ENCODE measurements at places on chromosomes 6 and 20.

DNA sequence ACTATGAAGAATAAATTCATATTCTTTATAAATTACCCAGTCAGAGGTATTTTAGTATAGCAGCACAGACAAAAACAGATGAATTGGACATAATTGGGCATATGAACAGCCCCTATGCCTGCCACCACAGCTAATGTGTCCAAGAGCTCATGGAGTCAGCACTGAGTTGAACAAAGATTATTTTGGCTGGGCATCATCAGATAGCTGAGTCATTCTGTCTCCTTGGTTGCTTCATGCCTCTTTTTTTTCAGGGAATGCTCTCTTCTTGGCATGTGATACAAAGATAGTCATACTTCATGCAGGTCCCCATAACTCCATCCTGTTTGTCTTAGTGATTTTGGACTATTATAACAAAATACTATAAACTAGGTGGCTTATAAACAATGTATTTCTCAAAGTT, 275.6 kb downstream of the TENT5A start:
- DNase-seq: peak; percentile 52

DNA sequence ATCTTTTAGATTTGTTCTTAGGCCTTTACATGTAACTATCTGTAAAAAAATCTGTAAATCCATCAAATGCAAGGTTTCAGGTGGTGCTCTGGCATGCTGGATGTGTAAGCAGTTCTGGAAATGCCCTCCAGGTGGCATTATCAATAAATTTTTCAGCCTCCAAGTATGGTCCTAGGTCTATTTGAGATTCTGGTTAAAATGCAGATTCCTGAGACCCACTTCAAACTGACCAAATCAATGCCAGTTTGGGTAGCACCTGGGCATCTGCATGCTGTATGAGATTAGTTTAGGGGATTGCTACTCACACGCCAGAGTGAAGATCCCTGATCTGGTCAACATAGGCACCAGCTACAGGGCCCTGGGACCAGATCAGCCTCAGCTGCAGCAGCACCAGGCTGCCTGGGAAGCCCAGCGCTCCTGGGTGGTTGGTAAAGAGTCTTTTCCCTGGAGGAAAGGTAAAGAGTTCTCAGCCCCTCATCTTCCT, 507.3 kb upstream of the CITED2 start:
- DNase-seq: peak; percentile 53

DNA sequence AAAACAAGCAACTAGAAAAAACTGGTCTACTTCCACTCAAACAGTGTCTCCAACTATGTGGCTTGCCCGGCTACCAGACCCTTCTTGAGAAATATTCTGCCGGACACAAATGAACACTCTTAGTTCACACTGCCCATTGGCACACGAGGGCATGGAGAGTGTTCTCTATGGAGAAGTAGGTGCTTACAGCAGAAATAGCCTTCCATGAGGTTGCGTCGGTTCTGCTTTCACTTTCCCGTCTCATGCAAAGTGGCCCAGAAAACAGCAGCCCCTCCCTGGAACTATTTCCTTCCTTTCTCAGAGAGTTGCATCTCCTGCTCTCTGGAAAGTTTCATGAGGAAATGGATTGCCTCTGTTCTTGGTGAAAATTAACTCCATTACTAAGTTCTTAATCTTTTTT, 9.5 kb upstream of the HLA-DOA start:
- peak; percentile 47 for DNase-seq

GRCh38 chr6:158188591-158188990, 20.4 kb downstream of the GTF2H5 start:
- DNase-seq: no peak

DNA sequence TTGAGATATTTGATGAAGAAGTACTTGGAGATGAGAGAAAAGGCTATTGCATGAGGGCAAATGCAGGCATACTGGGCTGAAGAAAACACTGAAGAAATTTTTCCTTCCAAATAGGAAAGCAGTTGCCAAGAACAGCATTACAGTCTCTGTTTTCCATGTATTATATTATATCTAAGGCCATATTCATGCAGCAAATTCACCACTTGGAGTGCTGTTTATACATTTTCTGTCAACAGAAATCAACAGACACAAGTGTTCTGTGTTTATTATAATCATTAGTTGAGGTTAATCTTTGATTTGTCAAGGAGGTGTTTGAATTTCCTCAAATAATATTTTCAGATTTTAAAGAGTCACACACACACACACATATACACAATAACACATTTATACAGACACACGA, 268.8 kb upstream of the PLCB4 start:
- DNase-seq: no peak

- peak; percentile 1 for DNase-seq
Observed at GRCh38 chr6:152428126-152428525, 209.0 kb downstream of the SYNE1 start.

DNA sequence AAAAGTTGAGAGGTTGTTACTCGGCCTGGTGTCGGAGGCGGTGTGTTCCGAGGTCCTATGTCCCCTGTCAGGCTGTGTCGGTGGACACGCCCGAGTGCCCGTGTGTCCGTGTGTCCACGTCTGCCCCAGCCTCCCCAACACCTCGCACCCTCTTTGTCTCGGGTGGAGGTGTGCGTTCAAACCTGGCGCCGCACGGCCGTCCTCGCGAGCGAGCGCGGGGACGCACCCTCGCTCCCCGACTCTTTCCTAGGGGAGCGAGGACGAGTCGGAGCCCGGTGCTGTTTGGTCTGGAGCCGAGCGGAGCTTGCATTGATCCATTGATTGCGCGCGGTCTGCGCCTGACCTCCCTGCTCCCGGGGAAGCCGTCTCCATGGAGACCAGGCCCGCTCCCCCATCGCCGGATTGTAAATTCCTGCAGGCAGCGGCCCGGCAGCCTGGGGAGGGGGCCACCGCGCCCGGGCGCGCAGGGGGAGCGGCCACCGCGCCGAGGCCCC, 411 bp upstream of the SCUBE3 start:
- no peak for DNase-seq

DNA sequence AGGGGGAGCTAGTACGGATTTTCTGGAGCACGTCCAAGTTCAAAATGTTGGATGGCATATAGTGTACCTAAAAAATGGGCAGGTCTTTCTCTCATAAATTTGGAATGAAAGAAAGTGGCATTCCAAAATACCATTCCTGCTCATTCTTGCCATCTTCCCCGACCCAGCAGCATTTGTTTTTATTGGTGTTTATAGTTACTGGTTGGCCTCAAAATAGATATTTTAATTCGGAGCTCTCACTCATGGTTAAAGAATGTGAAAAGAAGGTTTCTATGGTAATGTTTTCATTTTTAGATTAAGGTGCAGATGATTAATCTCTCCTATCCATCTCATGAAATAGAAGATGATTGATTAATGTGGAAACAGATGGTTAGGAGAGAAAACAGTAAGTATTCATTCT, 204.5 kb downstream of the HIVEP2 start:
- DNase-seq: no peak

DNA sequence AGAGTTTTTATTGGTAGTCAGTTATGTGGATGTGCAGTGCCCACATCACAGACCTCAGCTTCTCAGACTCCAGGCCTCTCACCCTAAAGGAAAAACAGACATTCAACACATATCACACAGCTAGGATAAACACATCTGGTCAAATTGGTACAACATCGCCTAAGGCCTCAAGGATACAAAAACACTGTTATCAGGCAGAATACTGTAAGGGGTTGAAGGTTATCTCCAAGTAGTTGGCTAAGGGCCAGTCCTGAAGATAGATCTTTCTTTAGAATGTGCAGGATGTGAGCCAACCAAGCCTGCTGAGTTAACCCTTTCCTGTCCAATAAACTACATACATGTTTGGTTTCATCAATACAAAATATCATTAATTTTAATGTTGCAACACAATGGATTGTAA, 308.4 kb upstream of the GJE1 start:
- DNase-seq: no peak

DNA sequence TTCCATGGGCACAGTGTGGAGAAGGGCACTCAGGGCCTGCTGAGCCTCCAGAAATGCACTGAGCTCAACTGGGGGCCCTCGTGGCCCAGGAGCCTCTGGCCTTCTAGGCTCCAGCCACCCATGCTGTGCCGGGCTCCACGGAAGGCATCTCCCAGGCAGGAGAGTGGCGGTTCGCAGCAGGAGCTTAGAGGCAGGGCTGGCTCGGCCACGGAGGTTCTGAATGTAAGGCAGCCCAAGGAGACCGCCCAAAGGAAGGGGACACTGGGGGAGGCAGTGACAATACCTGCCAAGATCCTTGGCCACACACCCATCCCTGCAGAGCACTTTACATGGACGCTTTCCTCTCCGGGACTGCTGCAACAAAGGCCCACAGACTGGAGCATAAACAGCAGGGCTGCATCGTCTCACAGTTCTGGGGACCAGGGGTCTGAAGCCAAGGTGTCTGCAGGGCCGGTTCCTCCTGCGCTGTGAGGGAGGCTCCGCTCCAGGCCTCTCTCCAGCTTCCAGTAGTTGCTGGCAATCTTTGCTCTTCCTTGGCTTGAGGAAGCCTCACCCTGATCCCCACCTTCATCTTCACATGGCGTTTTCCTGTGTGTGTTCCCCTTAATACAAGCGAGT, 128.2 kb upstream of the CDH4 start:
- DNase-seq: no peak

GRCh38 chr20:33679758-33680485, 5.7 kb upstream of the NECAB3 start:
- DNase-seq: no peak

DNA sequence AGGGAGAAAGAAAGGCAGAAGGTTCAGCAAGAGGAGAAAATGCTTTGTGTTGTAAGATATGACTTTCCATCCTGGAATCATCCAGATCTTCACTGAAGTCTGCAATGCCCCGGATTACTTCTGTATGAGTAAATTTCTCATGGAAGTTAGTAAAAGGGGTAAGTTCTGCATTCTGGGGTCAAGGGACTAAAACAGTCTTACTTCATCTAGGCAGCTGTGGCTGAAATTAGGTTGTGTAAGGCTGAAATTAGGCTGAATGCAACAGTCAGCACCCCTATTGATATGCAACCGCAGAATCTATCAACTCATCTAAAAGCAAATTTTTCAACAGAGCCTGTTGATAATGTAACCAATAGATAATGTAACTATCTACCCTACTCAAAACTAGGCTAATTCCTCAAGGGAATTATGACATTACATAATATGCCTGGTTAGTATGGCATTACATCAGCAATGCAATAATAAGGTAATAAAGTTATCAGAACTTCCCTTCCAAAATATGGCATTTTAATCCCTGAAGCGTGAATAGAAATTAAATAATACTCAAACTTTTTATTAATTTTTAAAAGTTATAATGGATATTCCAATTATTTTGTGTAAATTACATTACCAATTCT, 671.7 kb upstream of the CITED2 start:
- no peak for DNase-seq

DNA sequence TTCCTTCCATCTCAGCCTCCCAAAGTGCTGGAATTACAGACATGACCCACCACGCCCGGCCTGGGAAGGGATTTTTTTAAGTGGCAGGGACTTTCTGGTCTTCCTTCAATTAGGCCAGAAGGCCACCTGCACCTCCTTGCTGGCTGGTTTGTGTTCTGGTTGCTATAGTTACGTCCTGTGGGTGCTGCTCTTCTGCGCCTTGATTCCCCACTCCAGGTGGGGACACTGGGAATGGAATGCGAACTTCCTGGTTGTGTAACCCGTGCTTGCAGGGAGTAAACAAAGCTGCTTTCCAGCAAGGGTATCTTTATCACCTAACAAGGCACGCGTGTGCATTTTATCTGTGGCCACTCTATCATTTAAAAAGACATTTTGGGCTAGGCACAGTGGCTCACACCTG, 117.7 kb downstream of the PLEKHG1 start:
- no peak for DNase-seq

- peak; percentile 69 for DNase-seq
Observed at GRCh38 chr6:144033816-144034735, 26.0 kb upstream of the PLAGL1 start.

DNA sequence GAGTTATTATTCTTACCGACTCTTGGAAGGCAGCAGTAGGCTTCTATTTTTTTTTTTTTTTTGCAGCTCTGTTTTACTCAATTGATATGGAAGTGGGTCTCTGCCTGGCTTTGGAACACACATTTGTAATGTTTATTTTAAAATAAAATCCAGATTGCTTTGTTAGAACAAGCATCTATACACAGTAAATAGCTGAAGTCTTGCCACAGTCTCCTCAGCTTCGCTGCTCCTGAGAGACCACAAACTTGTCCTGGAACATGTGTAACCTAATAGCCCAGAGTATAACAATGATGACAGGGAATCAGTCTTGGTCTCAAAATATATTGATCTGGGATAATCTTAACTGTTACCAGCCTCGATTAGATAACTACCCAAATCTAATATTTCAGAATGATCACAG, 299.8 kb upstream of the NOX3 start:
- DNase-seq: peak; percentile 22

DNA sequence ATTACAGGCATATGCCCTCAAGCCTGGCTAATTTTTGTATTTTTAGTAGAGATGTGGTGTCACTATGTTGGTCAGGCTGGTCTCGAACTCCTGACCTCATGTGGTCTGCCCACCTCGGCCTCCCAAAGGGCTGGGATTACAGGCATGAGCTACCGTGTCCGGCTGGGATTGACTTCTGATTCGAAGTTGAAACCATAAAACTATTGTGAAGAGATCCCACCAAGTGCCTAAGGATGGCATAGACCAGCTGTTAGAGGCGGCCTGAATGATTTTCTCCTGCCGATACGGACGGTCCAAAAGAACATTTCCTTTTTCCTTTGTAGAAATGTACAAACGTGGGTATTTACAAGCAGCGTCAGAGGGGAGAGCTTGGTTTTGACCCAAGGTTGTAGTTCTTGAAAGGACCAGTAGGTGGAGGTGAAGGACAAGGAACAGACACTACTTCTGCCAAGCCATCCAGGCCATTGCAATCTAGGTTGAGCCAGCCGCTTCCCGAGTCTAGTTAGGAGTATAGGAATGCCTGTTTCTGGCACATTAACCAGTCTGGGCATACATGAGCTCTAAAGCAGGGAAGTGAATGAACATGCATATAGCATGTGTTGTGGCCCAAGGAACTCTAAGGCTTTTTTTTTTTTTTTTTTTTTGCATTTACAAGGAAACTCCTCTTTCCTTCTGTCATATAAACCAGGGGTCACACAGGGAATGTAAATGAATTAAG, 29.0 kb downstream of the MOCS3 start:
- peak; percentile 90 for DNase-seq

GRCh38 chr6:41286544-41287346, at the start of gene TREM1:
Gene TREM1 (minus strand): TSS chr6:41286682. CDS start chr6:41286655, 27 bp downstream.
- DNase-seq: peak; percentile 51

DNA sequence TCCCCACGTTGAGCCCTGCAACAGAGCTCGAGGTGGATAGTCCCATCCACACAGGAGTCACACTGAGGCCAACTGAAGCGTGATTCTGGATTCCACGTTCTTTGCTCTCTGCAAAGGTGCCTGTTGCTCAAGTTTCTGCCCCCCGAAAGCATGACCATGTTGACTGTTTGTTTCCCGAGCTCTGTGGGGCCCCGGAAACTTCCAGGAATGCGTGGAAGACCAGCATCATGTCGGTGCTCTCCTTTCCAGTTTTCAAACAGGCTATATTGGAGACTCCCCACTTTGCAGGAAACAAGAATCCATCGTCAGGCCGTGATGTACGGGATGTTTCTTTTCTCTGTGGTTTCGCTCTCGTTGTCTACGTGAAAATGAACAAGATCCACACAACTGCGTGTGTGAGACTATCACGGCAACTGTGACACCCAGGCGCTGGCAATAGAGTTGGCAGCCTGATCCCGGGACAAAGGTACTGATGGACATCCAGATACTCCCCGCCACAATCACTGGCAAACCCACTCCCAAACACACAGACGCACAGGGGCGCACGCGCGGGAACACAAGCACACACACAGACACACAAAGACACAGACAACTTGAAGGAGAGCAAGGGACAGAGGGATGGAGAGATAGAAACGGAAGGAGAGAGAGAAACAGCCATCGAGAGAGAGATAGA, 444.6 kb upstream of the DEFB115 start:
- DNase-seq: no peak
